ENCODE measurements at places on chromosomes 3 and 15.

GRCh38 chr3:9780458-9780812, 10.7 kb upstream of the CAMK1 start:
- DNase-seq, result no peak

DNA sequence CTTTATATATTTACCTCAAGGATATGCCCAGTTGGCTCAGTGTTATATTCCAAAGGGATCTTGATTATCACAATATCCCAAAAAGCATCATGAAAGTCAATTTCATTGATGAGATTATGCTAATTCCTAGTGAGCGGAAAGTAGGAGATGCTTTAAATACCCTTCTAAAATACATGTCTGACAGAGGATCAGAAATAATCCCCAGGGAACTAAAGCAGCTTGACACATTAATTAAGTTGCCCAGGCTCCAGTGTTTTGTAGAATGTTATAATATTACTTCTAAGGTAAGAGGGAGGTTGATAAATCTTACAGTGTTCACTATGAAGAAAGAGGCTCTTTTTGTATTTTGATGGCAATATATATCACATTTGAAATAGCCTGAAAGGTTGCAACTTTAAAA, 767.5 kb upstream of the ROBO1 start:
- DNase-seq, result no peak

DNA sequence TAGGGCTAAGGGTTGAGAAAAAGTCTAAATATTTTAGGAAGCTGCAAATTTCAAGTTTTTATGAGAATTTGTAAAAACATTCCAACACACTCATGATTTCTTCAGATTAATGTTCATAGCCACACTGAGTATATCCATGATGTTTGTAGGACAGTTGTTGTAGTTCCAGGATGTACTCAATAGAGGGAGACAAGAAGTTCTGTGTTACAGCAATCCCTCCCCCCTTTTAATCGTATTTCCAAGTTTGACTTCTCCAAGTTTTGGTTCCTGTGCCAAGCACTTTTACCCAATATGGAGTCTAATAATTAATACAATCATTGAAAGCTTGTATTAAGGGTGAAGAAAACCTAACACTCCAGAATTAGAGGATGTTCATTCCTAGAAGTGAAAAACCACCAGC, 143.4 kb downstream of the FEZF2 start:
- no peak for DNase-seq

- peak; percentile 14 for DNase-seq
These were observed 1.3 kb upstream of the IL12A start for GRCh38 chr3:159987291-159987711.

DNA sequence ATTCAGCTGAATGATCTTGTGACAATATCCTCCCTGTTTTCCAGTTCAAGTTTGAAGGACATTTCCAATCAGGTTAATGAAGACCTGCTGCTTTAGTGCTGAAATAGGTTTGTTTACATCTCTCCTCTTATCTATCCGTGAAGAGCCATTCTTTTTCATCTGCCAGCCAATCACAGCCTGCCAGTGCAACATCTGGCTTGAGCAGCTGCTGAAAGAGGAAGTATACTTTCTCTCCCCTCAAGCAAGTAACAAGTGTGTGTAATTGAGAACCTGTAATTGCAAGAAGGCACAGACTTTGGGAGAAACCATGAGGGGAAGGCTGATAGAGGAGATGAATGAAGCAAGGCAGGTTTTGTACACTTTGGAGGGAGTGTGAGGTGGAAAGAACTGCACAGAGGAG, 404.3 kb downstream of the AGBL1 start:
- DNase-seq, result no peak

- DNase-seq, result peak; percentile 41
These were observed 634 bp downstream of the MINDY2 start for GRCh38 chr15:58771621-58772250.

DNA sequence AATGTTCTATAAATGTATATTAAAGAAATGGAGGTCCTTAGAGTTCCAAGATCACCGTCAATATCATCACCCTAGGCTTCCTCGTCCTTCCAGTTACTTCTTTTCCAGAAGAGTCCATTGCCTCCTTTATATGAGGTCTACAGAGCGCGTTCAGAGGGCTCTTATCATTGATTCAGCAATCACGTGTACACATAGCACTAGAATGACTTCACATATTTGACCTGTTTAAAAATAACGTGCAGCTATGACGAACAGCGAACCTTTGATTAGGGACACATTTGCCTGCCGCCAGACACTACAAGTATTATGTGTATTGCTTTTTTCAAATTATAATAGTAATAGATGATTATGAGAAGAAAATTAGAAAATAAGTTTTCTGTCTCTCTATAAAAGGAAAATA, 26.0 kb downstream of the IGF1R start:
- DNase-seq, result no peak
